ENCODE measurements at places on chromosomes 7 and 10.

DNA sequence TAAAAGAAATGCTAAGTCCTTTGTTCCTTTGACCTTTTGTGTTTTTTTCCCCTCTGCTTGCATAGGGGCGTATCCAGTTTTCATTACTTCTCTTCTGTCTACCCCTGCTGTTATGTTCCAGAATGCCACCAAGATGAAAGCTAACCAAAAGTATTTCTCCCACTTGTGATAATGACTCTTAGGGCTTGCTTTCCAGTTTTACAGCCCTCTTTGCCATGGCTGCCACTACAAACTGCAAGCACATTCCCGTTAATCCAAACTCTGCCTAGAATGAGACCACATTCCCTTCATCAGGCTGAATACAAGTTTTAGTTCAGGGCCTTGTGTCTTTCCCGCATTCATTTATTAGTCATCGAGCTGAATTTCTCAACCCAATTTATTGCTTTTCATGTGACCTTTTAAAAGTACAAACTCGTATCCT, 23.6 kb upstream of the CD36 start:
- DNase-seq: no peak

DNA sequence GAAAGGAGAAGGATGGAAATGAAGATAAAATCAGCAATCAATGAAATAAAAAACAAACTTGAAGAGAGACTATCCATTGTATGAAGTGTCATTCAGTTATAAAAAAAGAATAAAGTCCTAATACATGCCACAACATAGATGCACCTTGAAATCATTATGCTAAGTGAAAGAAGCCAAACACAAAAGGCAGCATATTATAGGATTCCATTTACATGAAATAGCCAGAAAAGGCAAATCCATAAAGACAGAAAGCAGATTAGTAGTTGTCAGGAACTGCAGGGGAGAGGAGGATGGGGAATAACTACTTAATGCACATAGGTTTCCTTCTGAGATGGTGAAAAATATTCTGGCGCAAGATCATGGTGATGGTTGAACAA, 6.6 kb upstream of the PON1 start:
- DNase-seq: no peak

GRCh38 chr7:143252006-143252405, 11.2 kb upstream of the GSTK1 start:
- DNase-seq: no peak

DNA sequence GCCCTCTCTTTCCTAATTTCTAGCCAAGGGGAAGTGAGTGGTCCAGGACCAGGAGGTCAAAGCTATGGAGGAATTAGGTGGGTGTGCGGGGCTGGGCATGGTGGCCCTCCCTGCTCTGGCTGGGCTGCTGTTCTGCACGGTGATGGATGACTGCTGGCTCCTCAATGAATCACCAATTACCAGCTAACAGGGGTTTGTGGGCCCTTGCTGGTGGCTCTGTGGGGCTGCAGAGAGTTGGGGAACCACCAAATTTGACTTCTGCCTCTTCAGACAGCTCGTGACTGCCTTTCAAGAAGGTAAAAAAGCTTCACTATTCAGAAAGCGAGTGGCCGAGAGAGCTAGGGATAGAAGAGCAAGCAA, 35.0 kb upstream of the HABP2 start:
- DNase-seq: peak; percentile 49

DNA sequence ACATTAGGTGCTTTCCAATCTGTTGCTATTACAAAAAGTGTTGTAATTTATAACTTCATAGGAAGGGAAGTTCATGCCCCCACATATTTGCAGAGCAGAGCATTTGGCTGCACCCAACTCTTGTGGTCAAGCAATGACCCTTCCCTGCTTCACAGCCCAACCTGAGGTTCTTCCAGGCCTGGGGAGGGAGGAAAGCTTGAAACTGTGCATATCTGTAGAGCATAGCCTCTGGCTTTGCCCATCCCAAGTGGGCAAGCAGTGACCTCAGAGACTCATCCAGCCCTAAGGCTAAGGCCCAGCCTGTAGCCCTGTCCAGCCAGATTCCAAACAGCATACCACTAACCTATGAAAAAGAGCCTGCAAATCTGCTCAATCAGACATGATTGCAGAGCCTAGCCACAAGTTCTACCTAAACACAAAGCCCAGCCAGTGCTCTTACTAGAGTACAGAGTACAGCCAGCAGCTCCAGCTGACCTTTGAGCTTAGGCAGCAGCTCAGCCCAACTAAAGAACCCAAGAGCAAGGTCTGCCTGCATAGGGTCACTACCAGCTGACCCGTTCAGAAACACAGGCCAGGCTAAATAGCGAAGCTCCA, 14.4 kb upstream of the GSTK1 start:
- DNase-seq: no peak

- no peak for DNase-seq
Observed at GRCh38 chr7:71488308-71488707, 356.4 kb downstream of the GALNT17 start.

GRCh38 chr7:75048435-75049379, 24.9 kb downstream of the RCC1L start:
- DNase-seq: no peak

DNA sequence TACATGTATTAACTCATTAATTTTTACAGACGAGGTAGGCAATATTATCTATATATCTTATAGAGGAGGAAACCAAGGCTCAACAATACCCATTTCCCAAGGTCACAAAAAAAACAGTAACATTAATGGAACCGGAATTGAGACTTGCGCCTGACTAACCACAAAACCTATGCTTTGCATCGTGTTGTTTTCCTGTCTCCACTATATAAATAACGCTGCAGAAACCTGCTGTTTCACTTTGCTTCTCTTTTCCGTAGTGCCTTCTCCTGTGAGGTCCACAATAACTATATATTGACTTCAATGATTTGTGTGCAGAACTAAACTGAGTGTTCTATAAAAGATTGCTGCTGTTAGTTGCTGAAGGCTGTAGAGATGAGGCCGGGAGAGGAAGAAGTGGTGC, 97.7 kb upstream of the RPA3 start:
- no peak for DNase-seq

GRCh38 chr7:100835903-100836811, 8.8 kb upstream of the EPHB4 start:
- no peak for DNase-seq

GRCh38 chr7:24728503-24729364, 28.5 kb downstream of the GSDME start:
- DNase-seq: no peak

DNA sequence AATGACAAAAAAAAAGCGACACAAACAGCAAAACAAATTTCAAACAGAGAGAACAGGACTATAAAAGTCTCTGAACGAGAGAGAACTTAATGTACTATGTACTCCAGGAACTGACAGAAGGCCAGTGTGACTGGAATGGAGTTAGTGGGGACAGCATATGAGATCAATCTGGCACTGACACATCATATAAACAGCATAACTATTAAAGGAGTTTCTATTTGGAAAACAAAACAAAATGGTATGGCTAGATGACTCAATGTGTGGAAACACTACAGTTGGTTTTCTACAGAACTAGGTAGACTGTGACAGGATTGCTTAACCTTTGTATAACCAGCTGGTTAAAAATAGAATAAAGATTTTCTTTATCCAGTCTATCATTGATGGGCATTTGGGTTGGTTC, 232.9 kb upstream of the KAT6B start:
- no peak for DNase-seq

DNA sequence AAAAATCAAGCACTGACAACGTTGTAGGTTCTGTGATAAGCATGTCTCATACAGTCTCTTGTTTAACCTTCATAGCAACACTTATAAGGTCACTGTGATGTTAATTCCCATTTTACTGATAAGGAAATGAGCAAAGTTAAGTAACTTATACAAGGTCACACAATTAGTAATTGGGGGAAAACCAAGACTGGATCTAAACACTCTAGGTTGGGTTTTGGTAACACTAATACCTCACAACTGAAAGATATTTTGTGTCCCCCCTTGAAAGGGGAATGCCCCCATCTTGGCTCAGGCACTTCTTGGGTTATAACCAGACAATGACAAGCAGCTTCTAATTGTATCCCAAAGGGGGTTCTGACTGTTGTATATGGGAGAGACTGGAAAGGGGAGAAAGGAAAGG, 36.0 kb upstream of the ABCB4 start:
- DNase-seq: no peak

DNA sequence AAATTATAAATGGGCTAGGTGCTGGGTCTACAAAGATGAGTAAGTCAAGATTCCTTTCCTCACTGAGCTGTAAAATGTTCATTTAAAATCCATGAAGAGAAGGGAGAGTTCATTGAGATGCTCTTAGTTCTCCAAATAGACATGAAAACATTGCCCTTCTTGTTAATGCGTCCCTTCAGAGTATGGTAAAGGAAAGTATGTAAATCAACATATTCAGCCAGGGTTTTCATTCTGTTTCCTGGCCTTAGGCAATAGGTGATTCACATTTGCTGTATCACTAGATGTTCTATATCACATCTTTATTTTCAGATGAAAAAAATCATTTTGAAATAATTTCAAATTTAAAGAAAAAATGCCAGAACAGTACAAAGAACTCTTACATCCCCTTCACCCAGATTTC, 5.4 kb downstream of the ANKIB1 start:
- DNase-seq: no peak

GRCh38 chr10:106913348-106913747, 251.2 kb downstream of the SORCS1 start:
- no peak for DNase-seq

All from mesenteric fat pad (tissue), 1 donor.